ENCODE measurements at places on chromosomes 13 and 19. TPM values are rescaled to one million over a fixed set of nuclear protein-coding genes. Genes with fewer than 3 reads are reported as not detected.
A peak's percentile ranks its signal among the peaks of the same experiment; 100 is the strongest.

Gene EFNA2
- total RNA-seq: not detected

DNA sequence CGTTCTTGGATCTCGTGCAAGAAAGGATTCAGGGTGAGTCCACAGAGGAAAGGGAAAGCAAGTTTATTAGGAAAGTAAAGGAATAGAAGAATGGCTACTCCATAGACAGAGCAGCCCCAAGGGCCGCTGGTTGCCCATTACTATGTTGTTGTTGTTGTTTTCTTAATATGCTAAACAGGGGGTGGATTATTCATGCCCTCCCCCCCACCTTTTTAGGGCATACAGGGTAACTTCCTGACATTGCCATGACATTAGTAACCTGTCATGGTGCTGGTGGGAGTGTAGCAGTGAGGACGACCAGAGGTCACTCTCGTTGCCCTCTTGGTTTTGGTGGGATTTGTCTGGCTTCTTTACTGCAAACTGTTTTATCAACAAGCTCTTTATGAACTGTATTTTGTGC, 29.1 kb upstream of the PCDH9 start:
- no peak for DNase-seq

DNA sequence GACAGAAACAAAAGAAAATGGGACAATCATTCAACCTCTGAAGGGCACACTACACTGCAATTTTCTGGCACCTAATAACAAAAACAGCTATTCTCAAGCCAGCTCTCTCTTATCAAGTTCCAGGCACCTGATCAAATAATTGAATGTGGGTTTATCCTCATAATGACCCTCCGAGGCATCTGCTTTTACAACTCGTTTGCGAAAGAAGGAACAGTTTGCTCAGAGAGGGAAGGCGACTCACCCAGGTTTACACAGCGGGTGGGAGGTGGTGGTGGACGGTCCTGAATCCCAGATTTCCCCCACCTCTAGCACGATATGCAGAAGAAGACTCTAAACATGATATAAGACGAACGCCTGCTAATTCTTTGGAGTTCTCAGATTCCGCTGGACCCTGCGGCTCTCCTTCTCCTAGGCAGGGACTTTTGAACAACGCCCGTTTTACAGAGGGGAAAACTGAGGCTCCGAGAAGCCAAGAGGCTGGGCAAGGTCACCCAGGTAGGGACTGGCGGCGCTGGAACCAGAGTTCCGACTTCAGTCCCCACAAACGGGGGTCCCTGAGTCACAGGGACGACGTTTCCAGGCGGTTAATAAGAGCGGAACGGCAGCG, 641 bp downstream of the SGTA start:
- DNase-seq: no peak

- no peak for DNase-seq
Observed at GRCh38 chr13:22655106-22655852, 525.5 kb upstream of the SGCG start.

Gene ZNF667
- total RNA-seq: 2.6 TPM

DNA sequence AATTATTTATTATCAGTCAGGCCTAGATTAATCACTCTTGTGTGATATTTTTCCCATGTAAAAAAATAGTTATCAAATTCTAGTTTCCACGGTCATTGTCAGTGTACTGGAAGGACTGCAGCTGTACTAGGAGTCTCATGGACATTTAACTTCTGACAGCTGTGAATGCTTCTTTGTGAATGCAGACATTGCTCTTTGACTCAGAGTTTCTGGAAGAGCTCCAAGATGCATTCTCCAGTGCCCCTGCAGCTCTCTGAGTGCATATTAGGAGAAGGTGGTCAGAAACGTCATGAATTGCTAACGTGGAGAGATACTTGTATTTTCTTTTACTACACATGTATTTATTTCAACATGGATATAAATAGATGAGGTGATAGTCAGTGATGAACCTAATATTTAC, 9.7 kb upstream of the SLITRK5 start:
- peak; percentile 33 for DNase-seq

Gene ZNF625
- 5.0 TPM for total RNA-seq

GRCh38 chr13:101556676-101557123, 104.2 kb downstream of the ITGBL1 start:
- no peak for DNase-seq

- DNase-seq: peak; percentile 43
Observed at GRCh38 chr19:16496613-16496983, 404 bp downstream of the C19orf44 start.

Gene ERICH6B
- total RNA-seq: not detected

DNA sequence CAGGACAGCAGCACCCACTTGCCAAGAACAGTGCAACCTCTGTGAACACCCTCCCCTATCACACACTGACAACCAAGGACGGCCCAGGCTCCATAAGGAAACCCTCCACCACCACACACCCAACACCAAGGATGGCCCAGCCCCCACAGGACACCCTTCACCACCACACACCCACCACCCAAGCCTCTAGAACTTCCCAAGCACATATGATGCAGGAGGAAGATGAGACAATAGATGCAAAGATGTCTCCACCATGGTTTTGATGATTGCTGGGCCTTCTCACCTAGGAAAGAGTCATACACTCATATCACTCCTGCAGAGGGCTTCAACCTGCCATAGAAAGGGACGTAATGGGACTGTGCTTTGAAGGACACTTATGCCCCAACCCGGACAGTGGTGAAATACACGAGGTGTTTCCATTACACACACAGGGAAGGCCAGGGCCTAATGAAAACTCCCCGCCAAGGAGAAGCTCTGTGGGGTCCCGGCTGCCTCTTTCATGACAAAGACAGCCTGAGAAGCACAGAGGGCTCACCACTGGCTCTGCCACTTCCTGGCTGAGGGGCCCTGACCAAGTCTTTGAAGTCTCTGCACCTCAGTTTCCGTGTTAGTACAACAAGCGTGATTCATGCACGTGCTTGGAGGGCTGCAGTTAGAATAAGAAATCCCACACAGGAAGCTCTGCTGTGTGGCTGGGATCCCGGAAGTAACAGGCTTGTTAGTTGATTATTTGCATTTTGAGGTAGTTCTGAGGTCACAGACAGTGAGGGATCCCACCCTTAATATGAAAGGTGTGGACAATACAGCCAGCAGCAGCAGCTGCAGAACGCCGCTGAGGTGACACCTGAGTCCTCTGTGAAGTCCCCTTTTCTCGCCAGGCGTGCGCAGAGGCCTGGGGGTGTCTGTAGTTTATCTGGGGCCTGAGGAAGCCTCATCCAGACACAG, 61.9 kb upstream of the ATP12A start:
- peak; percentile 15 for DNase-seq

GRCh38 chr13:77515785-77516184, 19.7 kb upstream of the SCEL start:
- no peak for DNase-seq

Gene C19orf85
- total RNA-seq: not detected

- DNase-seq: no peak
Observed at GRCh38 chr19:32652894-32653598, 21.9 kb downstream of the ANKRD27 start.

GRCh38 chr19:15538774-15539173, 30.4 kb downstream of the CYP4F22 start:
- DNase-seq: peak; percentile 22

DNA sequence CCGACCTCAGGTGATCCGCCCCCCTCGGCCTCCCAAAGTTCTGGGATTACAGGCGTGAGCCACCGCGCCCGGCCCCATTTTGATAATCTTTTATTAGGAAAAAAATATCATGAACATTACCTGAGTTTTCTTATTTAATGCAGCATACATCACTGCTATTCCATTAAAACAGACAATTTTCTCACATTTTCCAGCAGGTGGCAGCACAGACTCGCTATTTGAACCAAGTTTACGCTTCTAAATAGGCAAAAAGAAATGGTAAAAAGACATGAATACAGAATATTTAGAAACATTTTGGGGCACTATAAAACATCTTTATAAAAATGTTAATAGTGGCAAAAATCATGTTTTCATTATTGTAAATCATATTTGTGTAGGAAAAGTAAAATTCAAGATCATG, 903.1 kb downstream of the SLITRK6 start:
- peak; percentile 57 for DNase-seq

GRCh38 chr19:51462276-51462675, 4.0 kb upstream of the SIGLEC8 start:
- no peak for DNase-seq

Gene FAM124A
- total RNA-seq: not detected

DNA sequence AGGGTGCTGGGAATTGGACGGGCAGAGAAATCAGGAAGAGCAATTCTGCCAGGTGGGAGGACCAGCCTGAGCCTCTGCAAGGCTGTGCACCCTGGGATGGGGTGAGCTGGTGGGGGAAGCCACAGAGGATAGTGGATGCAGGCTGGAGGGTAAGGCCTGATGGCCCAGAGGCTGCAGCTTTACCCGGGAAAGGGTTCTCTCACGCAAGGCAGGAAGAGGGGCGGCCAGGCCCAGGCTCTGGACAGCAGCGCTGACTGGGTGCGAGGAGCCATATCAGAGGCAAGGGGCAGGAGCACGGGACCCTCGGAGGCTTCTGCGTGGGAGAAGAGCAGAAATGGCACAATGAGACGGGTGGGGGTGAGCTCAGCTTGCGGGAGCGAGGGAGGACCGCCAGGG, 104.6 kb downstream of the SOX1 start:
- DNase-seq: no peak

GRCh38 chr19:55083004-55083850, 7.6 kb downstream of the EPS8L1 start:
- no peak for DNase-seq

Gene GGN
- total RNA-seq: under 0.01 TPM

Gene FXYD3
- 309 TPM for total RNA-seq

Gene ZNF568
- 9.5 TPM for total RNA-seq

Gene CEACAM8
- not detected for total RNA-seq

Gene BLOC1S3
- 5.3 TPM for total RNA-seq

Gene ARHGAP45
- total RNA-seq: 9.0 TPM

GRCh38 chr19:44109458-44109857, 3.7 kb upstream of the ZNF225 start:
- DNase-seq: no peak

DNA sequence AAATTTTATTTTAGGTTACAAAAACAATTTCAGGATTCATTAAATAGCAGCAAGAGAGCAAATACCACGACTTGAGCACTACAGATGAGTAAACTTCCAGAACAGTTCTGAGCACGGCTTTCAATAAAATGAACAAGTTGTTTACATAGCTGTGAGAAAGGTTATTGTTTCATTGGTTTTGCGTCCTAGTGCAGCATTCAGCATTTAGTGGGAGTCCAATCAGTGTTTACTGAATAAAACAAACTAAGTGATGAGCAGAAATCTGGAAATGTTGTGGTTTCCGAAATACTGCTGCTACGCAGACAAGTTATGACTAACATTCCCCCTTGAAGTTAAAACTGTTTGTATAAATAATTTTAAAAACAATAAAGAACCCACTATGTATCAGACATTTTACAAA, 251.5 kb upstream of the STARD13 start:
- peak; percentile 52 for DNase-seq

Gene ATP4B
- not detected for total RNA-seq

GRCh38 chr13:32642316-32642715, 56.1 kb downstream of the PDS5B start:
- DNase-seq: no peak

DNA sequence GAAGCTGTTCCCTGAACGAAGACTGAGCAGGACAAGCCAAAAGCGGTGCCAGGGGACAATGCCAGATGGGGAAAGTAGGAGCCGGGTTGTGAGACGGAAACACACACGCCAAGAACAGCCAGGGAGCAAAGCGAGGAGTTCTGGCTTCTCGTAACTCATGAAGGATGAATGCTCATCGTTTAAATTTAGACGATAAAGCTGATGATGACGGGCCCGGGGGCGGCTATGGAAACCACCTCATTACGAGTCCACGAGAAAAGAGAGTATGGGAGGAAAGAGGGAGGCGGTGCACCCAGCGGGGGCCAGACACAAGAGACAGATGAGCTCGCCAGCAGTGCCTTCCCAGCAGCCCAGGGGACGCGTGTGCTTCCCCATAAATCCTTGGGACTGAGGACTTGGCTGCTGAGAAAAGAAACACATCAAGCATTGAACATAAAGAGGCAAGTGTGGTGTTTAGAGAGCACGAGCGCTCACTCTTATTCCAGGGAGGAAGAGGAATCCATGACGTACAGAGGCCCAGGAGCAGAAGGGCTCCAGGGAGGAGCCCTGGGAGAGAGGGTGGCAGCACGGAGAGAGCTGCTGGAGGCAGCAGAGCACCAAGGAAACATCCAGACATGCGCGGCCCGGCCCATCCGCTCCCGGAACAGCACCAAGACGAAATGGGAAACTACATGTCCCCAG, 70.7 kb downstream of the EPS15L1 start:
- no peak for DNase-seq

- no peak for DNase-seq
Observed at GRCh38 chr13:55577082-55577846, 1563.5 kb upstream of the PRR20A start.
